Activated CD4-positive, alpha-beta T cell treated with anti-CD3 and anti-CD28 coated beads, Interleukin-2, amount 50 U/mL, for 1 hour (primary cell): ENCODE measurements at places on chromosomes 1 and 21.

- no peak for DNase-seq
These were observed 216 bp downstream of the PRKCZ start for GRCh38 chr1:2050461-2050792.

DNA sequence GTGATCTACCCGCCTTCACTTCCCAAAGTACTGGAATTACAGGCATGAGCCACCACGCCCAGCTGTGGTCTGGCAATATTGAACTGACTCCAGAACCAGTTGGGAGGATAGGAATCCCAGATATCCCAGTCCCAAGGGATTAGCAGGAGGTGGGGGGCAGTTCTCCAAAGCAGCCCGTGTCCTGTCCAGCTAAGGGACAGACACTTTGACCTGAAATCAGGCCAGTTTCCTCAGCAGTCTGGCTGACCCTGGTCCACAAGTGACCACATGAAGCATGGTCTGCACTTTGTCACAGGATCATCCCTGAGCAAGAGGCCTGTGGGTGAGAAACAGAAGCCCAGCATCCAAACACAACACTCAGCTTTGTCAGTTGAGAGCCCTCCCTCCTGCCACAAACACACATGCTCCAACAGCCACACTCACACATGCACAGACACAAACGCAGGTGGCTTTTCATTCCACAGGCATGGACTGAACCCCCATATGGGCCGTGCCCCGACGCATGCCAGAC is 2.7 kb upstream of the FDPS start:
- DNase-seq: no peak

DNA sequence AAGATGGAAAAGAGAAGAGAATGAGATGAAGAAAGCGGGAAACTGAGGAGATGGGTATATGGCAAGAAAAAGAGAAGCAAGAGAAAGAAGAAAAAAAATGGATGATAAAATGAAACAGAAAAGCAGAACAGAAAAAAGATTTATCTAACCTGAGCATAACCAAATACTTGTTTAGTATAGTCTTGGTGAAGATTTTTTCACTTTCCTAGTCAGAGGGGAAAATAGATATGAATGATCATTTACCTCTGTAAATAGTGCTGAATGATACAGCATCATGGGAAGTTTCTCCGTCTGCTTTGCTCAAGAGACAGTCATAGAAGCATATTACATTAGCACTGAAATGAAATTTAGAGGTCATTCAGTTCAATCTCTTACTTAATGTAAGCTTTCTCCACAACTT is 36.1 kb upstream of the PLPPR4 start:
- DNase-seq: no peak

GRCh38 chr1:212490276-212490675 is 57.6 kb downstream of the NENF start:
- DNase-seq: no peak

GRCh38 chr1:194473766-194474165 is 1287.4 kb upstream of the B3GALT2 start:
- no peak for DNase-seq

GRCh38 chr1:182649041-182649440 is 35.3 kb downstream of the RGS8 start:
- DNase-seq: no peak

GRCh38 chr1:2352897-2353550 is 38.3 kb downstream of the MORN1 start:
- DNase-seq: no peak

GRCh38 chr21:42702720-42703119 is 49.3 kb downstream of the PDE9A start:
- no peak for DNase-seq

DNA sequence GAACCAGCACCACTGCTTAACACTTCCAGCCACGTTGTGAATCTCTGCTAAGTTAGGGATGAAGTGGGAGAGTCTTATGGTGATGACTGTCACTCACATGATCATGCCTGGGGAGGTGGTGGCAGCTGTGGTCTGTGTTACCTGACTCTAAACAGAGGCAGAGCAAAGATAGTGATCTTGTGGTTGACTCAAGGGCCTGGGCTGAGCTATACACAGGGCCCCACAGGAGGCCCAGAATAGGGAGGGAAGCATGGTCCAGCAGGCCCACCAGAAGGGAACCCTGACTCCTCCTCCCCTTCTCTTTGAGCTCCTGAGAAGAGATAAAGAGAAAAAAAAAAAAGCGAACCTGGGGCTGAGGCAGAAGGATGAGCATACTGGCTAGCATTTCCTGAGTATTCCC is 55.0 kb downstream of the PLXNA2 start:
- no peak for DNase-seq

DNA sequence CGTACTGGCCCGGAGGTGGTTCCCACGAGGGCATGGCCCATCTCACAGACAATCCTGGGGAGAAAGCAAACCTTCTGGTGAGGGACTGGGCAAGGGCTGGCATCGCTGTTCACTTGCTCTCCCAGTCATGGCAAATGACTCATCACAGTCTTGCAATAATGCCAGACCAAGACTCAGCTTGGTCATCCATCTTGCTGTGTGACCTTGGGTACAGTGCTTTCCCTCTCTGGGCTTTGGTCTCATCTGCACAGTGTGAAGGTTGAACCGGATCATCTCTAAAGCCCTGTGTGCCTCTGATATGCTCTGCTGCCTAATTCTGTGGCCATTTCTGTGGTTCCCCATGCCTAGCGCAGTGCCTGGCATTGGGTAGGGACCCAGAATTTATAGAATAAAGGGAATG is 143.6 kb upstream of the CD34 start:
- no peak for DNase-seq

DNA sequence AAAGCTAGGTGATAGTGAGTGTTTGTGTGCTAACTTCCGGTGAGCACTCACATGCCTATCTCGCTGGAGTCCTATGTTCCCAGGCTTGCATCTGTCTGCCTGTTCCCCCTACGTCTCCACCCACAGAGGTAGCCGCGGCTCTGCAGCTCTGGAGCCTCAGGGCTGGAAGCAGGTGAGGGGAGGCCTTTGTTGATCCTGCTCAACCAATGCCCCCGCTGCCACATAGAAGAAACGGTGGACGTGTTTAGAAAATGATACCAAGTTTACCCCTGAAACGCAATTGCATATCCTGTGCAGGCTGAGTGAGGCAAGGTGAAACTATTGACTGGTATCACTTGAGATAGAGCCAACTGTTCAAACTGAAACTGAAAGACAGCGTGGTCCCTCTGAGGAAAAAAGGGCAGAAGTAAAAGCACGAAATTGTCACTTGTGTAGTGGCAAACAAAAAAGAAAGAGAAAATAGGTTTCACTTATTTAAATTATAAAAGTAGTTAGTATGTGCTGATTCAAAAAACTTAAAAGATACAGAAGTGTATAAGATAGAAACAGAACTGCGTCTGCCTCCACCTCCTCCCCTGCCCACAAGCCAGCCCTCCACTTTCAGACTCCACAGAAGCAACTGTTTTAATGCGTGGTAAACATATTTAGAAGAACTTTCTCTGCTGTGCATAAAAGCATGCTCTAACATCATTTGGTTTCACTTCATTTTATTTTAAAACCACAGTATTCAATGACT is 38.6 kb upstream of the ETS2 start:
- peak; percentile 20 for DNase-seq

GRCh38 chr1:177863796-177864195 is 106.1 kb downstream of the SEC16B start:
- DNase-seq: no peak

GRCh38 chr1:17340358-17340757 is 31.6 kb upstream of the PADI6 start:
- no peak for DNase-seq

DNA sequence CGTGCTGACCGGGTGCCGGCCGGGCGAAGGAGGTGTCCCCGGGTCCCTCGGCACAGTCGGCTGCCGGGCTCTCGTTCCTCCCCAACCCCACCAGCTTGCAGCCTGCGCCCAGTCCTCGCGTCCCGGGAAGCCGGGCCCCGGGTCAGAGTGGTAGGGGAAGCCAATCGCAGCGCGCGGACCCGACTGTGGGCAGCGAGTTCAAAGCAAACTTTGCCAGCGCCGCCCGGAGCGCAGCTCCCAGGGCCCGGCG is 328 bp downstream of the MYCL start:
- DNase-seq: no peak

DNA sequence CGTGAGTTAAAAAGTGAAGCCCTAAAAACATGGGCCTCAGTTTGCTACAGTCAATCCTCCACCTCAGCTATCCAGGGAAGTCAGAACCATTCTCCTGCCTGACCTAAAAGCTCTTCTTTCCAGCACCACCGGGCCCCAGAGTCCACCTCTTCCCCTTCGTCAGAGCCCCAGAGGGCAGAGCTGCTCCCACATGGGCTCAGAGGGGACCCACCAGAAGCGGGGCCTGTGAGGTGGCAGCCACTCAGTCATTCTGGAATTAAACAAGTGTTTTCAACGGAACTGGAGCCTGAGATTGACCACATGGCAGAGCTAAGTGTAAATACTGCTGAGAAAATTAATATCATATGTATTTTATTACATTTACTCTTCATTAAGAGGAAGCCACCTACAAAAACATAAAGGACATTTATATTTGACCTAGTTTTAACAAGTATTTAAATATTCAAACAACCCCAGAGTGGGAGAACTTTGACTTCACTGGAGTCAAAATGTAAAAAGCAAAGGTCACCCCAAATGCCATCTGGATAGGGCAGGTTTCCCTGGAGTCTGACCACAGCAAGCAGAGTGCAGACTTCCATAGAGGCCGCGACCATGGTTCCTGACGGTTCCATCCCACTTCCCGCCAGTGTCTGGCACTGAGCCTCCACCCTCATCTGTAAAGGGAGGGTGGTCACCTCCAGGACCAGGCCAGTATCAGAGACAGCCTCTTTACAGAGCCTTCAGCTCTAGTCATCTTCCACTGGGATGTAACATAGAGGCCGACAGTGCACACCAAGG is 1.8 kb downstream of the SUMO3 start:
- no peak for DNase-seq

- no peak for DNase-seq
These were observed 18.5 kb downstream of the KCNN3 start for GRCh38 chr1:154851392-154852177.

DNA sequence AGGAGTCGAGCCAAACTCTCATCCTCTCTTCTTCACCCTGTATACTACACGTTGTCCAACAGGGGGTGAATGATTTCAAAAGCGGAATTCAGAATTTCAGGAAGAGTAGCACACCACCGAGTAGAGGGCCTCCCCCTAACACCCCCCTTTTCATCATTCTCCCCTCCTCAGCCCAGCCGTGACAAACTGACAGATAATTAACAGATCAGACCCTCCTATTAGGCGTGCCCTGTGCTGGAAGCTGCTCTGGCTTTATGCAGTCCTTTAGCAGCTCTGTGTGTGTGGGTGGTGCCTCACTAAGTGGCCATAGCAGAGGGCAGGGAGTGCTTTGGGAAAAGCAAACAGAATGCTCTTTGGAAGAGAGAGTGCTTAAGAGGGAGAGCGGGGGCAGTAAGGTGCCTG is 44.3 kb downstream of the PEX14 start:
- DNase-seq: no peak

- no peak for DNase-seq
These were observed 11.4 kb downstream of the NEXN start for GRCh38 chr1:77899647-77900320.

- peak; percentile 3 for DNase-seq
These were observed 569.1 kb downstream of the NPHP4 start for GRCh38 chr1:5423109-5423508.

DNA sequence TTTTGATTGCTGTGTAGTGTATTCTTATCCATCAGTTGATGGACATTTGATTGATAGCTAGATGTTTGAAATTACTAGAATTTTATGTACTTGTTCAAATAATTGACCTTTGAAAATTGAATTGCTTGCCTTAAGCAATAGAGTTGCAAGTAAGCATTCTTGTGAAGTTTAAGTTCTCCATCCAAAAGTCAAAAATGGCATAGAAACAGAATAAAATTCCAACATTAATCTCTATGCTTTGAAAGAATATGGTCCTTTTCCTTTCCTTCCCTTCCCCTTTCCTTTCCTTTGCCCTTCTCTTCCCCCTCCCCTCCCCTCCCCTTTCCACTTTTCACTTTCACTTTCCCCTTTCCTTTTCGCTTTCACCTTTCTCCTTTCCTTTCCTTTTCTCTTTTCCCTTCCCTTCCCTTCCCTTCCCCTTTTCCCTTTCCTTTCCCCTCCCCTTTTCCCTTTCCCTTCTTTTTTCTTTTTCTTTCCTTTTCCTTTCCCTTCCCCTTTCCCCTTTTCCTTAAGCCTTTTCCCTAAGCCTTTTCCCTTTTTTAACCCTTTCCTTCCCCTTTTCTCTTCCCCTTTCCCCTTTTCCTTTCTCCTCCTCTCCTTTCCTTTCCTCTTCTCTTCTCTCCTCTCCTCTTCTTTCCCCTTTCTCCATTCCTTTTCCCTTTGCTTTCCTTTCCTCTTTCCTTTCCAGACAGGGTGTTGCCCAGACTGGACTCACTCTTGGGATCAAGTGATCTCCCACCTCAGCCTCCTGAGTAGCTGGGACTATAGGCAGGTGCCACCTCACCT is 67.4 kb downstream of the SASS6 start:
- DNase-seq: no peak

DNA sequence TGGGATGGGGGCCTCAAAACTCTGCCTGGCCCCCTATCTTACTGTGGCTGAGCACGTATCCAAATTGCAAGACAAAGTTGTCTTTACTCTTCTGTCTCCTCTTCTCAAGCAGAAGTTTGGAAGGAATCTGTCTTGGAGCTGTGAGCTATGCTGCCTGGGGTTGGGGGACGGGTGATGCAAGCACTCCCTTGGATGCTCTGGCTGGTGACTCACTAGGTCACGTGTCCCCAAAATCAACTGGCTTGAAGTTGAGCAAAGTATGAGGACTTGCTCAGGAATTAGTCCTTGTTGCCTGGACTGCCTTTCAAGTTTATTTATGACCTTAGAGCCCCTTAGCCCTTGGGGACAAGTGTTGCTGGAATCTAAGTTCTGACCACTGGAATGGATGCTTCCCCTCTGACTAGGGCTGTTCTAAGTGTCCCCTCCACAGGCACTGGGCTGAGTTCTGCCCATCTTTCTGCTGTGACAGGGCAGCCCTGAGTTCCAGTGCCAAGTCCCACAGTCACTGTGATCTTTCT is 269.5 kb downstream of the HHAT start:
- no peak for DNase-seq

- no peak for DNase-seq
These were observed 40.5 kb upstream of the NEK2 start for GRCh38 chr1:211715971-211716370.

DNA sequence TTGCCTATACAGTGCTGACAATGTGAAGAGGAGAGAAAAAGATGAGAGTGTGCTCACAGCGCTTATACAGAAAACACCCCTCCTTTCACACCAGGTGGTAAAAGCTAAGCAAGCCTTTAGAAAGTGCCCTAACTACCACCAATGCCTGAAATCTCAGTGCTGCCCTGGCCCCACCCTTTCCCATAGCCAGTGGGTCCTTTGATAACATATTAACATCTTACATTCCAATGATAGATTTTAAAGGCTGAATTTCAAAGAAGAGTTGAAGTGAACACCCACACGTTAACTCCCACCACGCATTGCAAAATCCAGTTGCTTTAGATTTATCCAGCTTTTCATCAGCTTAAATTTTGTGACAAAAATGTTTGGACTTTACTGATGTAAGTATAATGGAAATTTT is 58.1 kb upstream of the SSX2IP start:
- DNase-seq: no peak

GRCh38 chr1:190244406-190244805 is 233.3 kb downstream of the BRINP3 start:
- DNase-seq: no peak

- no peak for DNase-seq
These were observed 20.6 kb downstream of the PGBD2 start for GRCh38 chr1:248926401-248927182.
